ENCODE measurements at places on chromosomes 5 and 9.

DNA sequence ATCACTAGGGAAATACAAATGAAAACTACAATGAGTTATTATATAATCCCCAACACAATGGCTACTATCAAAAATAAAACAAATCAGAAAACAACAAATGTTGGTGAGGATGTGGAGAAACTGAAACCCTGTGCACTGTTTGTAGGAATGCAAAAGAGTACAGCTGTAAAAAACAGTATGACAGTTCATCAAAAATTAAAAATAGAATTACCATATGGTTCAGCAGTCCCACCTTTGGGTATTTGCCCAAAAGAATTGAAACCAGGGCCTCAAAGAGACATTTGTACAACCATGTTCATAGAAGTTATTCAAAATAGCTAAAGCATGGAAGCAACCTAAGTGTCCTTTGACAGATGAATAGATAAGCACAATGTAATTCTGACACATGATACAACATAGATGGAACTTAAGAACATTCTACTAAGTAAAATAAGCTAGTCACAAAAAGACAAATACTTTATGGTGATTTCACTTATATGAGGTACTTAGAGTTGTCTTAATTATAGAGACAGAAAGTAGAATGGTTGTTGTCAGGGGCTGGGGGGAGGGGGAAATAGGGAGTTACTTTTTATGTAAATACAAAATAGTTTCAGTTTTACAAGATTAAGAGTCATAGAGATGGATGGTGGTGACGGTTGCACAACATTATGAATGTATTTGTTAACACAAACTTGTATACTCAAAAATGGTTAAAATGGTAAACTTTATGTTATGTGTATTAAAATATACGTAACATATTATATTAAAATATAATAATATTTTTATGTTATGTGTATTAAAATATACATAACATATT lies 102.8 kb downstream of the KCTD16 start:
- DNase-seq = no peak

DNA sequence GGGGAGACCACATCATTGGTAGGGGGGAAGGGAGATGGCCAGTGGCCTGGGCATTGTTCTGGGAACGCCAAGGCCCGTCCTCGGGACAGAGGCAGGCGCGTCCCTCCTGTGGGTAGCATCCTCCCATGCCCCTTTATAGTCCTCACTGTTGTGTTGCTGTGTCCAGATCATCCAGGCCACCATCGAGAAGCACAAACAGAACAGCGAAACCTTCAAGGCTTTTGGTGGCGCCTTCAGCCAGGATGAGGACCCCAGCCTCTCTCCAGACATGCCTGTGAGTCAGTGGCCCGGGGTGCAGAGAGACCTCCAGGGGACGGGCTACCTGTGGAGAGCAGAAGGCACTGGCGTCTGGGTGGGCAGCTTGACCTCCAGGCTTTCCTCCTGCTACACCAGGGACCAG lies 38.4 kb upstream of the SUSD3 start:
- no peak for DNase-seq

- DNase-seq = peak; percentile 35
These were observed 104.6 kb upstream of the FAM174A start for GRCh38 chr5:100430268-100431195.

- no peak for DNase-seq
These were observed 25.9 kb downstream of the MAPKAP1 start for GRCh38 chr9:125681086-125681622.

GRCh38 chr5:80569086-80569960 lies 757 bp downstream of the ANKRD34B start:
- no peak for DNase-seq

DNA sequence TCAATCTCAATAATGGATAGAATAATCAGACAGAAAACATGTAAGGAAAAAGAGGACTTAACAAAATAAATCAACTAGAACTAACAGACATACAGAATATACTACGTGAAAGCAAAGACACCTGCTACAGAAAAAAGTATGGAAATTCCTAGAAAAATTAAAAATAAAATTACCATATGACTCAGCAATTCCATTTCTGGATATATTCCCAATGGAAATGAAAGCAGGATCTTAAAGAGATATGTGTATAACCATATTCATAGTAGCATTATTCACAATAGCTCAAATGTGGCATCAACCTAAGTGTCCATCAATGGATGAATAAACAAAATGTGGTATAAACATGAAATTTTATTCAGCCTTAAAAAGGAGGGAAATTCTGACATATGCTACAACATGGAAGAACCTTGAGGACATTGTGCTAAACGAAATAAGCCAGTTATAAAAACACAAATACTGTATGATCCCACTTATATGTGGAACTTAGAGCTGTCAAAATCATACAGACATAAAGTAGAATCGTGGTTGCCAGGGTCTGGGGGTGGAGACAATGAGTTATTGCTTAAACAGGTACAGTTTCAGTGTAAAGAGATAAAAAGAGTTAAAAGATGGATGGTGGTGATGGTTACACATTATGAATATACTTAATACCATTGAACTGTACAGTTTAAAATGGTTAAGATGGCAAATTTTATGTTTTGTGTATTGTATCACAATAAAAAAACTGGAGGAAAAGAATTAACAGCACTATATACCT lies 6.9 kb downstream of the PLAA start:
- no peak for DNase-seq

DNA sequence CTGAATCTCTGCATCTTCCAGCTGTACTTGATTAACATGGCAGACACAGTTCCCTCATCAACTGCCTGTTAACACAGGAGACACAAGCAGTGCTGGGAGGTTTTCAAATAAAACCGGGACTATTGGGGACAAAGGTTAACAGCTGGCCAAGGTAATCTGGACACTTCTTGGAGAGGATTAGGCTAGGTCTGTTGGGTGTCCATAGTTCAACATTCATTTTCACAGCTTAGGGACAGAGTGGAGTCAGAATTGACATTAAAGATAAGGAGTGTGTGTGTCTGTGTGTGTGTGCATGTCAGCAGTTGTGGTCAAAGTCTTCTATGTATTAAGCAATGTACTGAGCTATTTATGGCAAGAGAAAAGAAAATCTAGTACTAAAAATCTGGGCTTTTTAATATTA lies 216.2 kb downstream of the MED10 start:
- DNase-seq = no peak

DNA sequence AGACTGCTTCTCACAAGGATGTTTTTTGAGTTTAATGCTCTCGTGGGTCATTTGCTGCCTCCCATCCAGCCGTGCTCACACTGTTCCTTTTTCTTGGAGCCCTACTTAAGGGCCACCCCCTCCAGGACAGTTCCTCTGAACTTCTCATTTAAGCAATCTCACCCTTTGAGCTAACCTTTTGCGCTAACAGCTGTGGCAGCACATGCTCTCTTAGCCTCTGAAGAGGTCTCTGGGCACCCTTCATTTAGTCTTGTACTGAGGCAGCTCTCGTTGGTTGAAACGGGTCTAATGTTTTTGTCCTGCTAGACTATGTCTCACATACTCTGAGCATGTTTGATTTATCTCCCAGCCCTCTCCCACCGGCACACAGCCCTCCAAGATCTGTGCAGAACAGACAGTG lies 11.8 kb downstream of the ALDH1B1 start:
- no peak for DNase-seq

- DNase-seq = no peak
These were observed 29.0 kb downstream of the ANGPTL2 start for GRCh38 chr9:127093319-127094020.

GRCh38 chr5:88727705-88728313 lies 155.2 kb downstream of the MEF2C start:
- peak; percentile 1 for DNase-seq

- DNase-seq = no peak
These were observed 74.7 kb downstream of the PPARGC1B start for GRCh38 chr5:149804478-149805450.

GRCh38 chr5:135313405-135313804 lies 85.6 kb downstream of the MACROH2A1 start:
- no peak for DNase-seq

GRCh38 chr9:95757439-95757838 lies 118.1 kb upstream of the ERCC6L2 start:
- no peak for DNase-seq

- no peak for DNase-seq
These were observed 22.8 kb upstream of the SLC25A51 start for GRCh38 chr9:37926737-37927118.

DNA sequence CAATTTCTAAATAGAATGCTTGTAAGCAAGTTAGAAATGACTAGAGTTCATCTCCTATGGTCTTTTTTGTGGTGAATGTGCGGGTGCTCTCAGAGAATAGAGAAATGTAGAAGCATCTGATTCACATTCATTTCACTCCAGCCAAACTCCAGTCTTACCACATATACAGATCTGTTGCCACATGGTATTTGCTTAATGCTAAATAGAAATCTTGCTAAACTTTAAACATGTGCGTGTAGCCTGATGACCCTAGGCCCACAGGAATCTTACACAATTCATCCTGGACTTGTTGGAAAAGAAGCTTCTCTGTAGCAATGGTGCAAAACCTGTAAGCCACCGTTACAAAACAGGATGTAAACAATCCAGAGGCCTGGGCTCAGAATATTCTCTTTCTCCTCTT lies 135.2 kb downstream of the PCSK1 start:
- DNase-seq = no peak

GRCh38 chr5:125517973-125518550 lies 771.6 kb upstream of the ZNF608 start:
- DNase-seq = no peak

GRCh38 chr9:6209966-6210365 lies 5.6 kb upstream of the IL33 start:
- DNase-seq = no peak

- DNase-seq = no peak
These were observed 86.3 kb downstream of the NLN start for GRCh38 chr5:65808251-65808741.

DNA sequence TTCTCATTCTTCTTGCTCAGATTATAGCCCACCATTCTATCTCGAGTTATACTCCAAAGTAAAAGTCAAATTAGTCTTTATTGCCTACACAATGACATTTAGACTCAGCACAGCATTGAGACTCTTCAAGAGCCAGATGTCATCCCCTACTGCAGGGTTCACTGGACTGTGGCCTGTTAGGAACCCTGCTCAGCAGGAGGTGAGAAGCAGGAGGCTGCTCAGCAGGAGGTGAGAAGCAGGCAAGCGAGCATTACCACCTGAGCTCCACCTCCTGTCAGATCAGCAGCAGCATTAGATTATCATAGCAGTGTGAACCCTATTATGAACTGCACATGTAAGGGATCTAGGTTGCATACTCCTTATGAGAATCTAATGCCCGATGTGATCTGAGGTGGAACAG lies 12.7 kb upstream of the LIFR start:
- DNase-seq = peak; percentile 96

GRCh38 chr5:31583129-31583528 lies 51.0 kb downstream of the C5orf22 start:
- no peak for DNase-seq

- DNase-seq = no peak
These were observed 223.0 kb downstream of the PJA2 start for GRCh38 chr5:109186759-109187158.

DNA sequence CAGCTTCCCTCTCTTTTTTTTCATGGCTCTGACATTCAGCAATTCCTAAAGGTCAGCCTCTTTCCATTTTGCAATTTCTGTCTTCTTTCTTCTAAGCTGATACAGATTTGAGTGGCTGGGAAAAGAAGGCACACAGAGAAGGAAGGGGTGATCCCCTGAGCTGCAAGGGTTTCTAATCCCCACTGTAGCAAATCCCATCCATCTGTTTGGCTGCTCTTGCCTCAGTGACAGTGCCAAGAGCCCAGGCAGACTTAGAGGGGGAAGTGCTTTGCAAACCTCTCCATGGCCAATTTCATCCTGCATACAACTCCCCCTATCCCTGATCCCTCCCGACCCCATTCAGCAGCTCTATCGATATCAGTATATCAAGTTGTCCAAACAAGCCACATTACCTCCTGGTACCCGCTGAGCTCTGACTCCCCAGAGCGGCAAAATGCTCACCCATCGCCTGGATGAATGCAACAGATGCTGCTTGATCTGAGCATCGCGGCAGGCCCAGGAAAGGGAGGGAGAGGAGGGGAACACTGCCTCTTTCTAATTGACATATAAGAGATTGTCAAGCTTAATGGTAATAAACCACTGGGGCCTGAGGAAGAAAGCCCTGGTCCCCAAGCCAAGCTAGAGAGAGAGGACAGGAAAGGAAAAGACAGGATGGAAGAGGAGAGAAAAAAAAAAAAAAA lies 268.9 kb downstream of the ASTN2 start:
- DNase-seq = peak; percentile 75

DNA sequence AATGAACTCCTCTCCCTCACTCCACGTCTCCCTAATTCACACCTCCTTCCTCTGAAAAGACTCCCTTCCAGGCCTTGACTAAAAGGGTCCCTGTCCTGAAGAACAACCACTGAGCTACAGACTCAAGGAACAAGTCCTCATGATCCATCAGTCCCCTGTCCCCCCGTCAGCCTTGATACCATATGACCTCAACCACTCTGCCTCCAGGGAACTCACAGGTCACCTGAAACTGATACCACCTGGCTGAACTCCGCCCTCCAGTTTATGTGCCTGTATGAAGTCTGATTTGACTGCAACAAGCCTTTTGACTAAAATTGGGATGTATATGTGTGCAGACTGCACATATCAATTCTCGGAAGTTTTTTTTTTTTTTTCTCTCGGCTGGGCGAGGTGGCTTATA lies 88.7 kb downstream of the UGCG start:
- peak; percentile 14 for DNase-seq

DNA sequence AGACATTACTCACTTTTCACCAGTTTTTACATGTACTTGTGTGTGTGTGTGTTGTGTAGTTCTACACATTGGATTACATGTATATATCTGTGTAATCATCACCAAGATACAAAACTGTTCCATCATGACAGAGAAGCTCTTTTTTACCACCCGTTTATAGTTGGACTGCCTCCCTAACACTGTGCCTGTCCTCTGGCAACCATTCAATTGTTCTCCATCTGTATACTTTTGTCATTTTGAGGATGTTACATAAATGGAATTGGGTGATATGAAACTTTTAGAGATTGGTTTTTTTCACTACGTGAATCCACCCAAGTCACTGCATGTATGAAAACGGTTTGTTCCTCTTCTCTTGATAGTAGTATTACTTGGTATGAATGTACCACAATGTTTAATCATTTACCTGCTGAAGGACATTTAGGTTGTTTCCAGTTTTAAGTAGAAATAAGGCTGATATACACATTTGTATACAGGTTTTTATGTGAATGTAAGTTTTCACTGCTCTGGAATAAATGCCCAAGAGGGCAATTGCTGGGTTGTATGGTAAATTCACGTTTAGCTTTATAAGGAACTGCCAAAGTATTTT lies 126.2 kb downstream of the MAPKAP1 start:
- DNase-seq = no peak

DNA sequence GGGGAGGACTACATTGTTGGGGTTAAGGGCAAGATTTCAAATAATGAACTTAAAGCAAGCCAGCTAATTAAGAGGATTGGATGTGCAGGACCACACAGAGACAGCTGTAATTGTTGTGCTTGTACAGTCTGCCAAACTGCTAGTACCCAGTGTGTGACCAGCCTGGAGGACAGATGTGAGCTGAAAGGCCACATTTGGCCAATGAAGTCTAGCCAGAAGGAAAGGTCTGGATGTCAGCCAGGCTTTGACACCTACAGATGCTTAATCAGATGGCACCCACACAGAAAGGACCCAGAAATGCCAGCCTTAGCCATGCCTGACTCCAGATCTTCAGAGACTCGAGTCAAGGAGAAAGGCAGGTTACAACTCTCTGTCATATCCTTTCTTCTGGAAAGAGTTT lies 491.1 kb downstream of the KIF4B start:
- DNase-seq = peak; percentile 51

- DNase-seq = no peak
These were observed 1.0 kb downstream of the FPGS start for GRCh38 chr9:127803507-127804352.

GRCh38 chr5:109589986-109590385 lies 99.7 kb upstream of the MAN2A1 start:
- DNase-seq = no peak

- no peak for DNase-seq
These were observed 323.5 kb downstream of the TLE4 start for GRCh38 chr9:79895232-79895631.
